ENCODE measurements at places on chromosomes 2 and 18.

GRCh38 chr2:176150584-176151441 is 537 bp upstream of the HOXD4 start:
- DNase-seq: no peak

DNA sequence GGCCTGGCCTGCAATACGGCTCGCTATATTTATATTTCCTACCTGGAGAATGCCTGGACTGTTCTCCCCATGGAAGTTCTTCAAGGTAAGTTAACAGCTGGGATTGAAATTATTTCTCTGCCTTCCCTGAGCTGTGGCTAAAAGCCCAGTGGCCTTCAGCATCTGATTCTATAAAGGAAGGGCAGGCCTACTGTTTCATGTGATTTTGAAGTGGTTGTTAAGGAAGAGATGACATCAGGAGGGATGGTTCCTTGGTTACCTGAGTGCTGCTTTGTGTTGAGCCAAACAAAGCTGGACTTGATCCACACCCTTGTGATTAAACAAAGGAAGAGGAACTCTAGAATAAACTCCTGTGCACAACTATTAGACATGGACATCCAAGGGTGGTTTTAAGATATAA is 61.6 kb downstream of the MFSD6 start:
- DNase-seq: peak; percentile 97

DNA sequence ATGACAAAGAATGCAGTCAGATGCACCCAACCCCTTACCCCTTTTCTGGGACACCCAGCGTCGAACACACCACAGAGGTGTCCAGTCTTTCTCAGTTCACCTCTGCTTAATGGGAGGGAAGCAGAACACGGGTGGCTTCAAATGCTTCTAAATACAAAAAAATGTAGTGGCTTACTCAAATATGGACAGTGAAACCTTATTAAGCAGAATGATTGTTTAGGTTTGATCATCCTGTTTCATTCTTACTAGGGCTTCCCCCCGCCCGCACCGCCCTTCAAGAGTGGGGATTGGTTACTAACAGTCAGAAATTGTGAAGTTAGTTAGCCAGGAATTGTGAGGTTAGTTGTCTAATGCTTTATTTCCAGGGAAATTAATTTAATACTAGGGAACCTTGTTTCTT is 21.6 kb downstream of the ATG16L1 start:
- no peak for DNase-seq

- no peak for DNase-seq
Measured at GRCh38 chr2:102238039-102238756, 51.4 kb downstream of the IL1RL2 start.

GRCh38 chr2:178829299-178829960 is 22.2 kb upstream of the TTN start:
- peak; percentile 37 for DNase-seq

DNA sequence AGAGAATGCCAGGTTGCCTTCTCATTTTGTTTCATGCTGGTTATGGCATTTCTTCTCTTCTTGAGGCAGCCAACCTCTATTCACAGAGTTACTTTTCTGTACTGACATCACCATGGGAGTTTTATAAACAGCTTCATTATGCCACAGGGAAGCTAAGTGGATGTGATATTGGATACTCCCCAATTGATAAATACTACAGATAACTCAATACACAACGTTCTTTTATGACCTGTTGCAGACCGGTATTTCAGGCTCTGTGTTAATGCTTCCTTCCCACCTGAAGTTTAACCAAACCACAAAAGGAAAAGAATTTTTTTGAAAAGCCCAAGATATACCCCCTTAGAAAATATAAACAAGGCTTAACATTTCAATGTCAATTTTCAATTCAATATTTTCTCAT is 258.3 kb upstream of the SOX11 start:
- DNase-seq: peak; percentile 51

GRCh38 chr2:201784563-201784962 is 3.8 kb upstream of the ALS2 start:
- no peak for DNase-seq

DNA sequence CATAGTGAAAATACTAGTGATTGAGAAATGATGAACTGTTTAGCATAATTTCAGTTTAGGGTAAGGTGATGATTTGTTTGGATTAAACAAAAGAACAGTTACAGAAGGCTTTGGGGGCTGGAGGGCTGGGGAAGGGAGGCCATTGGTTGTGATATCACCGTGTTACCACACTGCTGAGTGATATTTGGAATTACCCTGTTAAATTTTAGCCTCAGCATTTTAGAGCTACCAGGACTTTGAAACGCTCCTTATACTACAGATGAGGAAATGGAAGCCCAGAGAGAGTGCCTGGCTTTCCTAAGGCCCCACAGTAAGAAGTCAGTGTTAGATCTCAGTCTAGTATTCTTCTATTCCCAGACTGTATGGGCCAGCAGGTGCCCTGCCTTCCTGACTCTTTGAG is 15.6 kb downstream of the ARHGEF33 start:
- no peak for DNase-seq

GRCh38 chr2:183919167-183919566 is 679.2 kb upstream of the ZNF804A start:
- no peak for DNase-seq

- DNase-seq: no peak
Measured at GRCh38 chr2:186891185-186891621, 42.2 kb upstream of the ZSWIM2 start.

- no peak for DNase-seq
Measured at GRCh38 chr2:239918749-239919148, 106.4 kb downstream of the NDUFA10 start.

DNA sequence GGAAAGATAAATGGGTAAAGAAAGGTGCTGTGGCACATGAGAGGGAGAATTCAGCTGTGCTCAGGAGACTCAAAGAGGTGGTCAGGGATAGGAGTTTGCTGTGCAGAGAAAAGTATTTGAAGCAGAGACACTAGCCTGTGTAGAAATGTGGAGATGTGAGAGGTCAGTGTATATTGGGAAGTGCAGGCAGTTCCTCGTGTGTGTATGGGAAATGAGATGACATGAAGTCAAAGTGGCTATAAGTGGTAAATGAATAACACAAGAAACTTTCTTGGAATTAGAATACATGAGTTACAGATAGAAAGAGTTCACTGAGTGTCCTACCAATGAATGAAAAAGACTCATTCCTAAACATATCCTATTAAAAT is 11.6 kb downstream of the MAP3K20 start:
- no peak for DNase-seq

GRCh38 chr2:76579911-76580310 is 869.2 kb upstream of the GCFC2 start:
- DNase-seq: no peak

DNA sequence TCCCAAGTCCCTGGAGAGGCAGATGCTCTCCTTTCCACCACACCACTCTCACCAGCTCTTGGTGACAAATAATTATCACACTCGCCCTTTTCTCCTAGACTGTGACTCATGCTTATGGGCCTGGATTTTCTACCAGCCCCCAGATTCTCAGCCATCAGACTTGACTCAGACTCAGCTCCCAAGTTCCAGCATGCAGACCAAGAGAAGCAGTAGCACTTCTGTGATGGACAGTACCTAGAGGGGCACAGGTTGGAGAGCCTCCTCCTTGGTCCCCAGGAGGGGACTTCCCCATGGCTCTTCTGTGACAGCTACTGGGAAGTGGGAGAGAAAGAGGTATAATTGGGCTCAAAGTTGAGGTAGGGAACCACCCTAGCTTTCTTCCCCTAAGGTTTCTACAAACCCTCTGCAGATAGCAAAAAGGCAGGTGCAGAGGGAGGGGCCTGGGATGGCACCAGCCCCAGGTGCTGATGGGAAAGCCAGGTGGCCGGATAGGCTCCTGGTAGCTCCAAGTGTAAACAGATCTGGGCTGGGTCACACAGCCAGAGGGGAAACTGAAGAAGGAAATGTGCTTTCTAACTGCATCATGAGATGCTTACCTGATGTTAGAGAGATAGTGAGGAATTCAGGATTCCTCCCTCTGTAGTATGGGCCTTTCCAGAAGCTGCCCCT is 4.1 kb downstream of the TCF23 start:
- peak; percentile 55 for DNase-seq

GRCh38 chr2:95041824-95042442 is 16.4 kb downstream of the MAL start:
- no peak for DNase-seq

DNA sequence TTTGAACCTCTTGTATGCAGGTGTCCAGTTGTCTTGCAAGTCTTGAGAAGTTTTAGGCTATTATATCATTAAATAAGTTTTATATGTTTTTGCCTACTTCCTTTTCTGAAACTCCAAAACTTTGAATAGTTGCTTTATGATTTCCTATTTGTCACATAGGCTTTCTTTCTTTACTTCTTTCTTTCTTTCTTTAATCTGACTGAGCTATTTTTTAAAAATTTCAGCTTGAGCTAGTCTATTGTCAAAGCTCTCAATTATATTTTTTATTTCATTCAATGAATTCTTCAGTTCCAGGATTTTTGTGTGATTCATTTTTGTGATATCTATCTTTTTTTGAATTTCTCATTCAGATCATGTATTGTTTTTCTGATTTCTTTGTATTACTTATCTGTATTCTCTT is 102.1 kb upstream of the TMEM178A start:
- DNase-seq: no peak

- no peak for DNase-seq
Measured at GRCh38 chr2:100840519-100840918, 20.6 kb downstream of the NPAS2 start.

DNA sequence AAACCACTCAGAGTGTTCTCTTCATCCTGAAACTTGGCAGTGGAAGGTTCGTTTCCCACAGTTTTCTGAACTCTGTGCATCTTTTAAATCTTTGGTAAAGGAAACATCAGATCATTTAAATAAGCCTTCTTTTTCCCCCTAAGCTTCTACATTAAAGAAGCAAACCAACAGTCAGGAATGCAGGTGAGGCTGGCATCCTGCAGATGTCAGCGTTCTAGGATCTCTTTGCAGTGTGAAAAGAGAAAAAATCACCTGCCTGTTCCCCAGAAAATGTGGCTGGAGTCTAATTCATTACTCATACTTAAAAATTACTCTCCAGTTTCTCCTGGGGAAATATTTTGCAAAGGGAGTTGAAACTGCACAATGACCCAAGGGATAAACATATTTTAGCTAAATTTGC is 64.5 kb upstream of the ZCCHC2 start:
- DNase-seq: no peak

DNA sequence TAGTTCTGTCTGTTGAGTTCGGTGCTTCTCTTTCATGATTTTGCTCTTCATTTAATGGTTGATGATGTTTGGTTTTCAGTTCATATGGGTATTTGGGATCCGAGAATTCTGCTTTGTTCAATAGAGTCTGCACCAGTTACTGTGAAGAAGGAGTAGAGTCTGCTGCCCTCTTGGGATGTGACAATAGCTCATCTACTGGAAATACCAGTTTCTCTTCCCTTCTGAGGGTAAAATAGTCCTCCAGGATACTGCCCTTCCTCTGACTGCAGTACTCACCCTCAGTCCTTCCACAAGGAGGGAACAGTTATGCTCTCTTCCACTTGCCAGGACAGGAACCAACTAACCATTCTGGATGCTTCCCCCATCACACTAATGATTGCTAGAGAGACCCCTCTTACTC is 12.5 kb upstream of the TNFAIP6 start:
- no peak for DNase-seq

GRCh38 chr2:103132536-103133217 is 370.8 kb downstream of the TMEM182 start:
- no peak for DNase-seq

GRCh38 chr2:234534515-234534914 is 37.6 kb upstream of the ARL4C start:
- DNase-seq: no peak

DNA sequence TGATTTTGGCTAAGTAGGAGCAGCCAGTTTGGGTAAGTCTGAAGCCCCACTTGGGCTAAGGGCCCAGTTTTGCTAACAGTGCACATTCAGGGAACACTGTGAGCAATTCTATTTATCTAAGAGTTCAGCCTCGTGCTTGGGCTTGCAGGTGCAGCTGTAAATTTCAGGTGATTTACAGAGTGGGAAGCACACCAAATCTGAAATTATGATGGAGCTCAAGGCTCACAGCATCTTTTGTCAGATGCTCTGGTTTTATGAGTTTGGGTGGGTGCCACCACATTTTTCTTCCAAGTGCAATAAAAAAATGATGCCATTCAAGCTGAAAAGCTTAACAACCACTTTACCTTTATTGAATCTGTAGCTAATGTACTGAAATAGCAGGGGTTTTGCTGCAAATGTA is 671.2 kb downstream of the LRRTM4 start:
- DNase-seq: peak; percentile 56

DNA sequence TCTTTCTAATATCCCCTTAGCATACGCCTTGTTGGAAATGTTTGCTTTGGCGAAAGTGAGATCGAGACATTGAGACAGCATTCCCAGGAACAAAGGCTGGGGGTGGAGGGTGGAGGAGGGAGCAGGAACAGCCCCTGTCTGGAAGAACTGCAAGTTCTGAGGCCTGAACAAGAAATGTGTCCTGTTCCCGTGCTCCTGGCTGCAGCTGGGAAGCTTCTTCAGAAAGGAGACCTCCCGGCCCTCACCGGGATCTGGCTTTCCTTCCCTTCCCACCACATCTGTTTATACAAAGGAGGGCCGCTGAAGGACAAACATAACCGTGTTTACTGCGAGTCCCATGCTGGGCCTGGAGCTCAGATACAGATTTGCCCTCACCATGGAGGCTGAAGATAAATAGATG is 35.9 kb downstream of the AFF3 start:
- DNase-seq: peak; percentile 74

GRCh38 chr18:48882379-48882778 is 68.4 kb downstream of the SMAD7 start:
- DNase-seq: no peak

DNA sequence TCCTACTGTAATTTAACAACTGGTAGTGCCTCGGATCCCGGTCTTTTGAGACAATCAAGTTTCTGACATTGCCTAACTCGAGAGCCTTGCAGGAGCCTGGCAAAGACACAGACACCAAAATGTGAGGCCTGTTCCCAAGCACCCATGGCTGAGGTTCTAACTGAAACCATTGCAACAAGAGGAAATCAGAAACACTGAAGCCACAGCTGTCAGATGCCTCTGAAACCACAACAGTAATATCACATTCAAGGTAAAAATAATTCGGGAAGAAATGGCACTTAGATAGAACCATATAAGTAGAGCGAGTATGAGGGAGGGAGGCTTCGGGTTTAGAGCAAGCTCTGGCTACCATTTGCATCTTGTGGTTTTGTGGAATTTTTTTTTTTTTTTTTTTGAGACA is 285.9 kb downstream of the FBXO15 start:
- DNase-seq: no peak

DNA sequence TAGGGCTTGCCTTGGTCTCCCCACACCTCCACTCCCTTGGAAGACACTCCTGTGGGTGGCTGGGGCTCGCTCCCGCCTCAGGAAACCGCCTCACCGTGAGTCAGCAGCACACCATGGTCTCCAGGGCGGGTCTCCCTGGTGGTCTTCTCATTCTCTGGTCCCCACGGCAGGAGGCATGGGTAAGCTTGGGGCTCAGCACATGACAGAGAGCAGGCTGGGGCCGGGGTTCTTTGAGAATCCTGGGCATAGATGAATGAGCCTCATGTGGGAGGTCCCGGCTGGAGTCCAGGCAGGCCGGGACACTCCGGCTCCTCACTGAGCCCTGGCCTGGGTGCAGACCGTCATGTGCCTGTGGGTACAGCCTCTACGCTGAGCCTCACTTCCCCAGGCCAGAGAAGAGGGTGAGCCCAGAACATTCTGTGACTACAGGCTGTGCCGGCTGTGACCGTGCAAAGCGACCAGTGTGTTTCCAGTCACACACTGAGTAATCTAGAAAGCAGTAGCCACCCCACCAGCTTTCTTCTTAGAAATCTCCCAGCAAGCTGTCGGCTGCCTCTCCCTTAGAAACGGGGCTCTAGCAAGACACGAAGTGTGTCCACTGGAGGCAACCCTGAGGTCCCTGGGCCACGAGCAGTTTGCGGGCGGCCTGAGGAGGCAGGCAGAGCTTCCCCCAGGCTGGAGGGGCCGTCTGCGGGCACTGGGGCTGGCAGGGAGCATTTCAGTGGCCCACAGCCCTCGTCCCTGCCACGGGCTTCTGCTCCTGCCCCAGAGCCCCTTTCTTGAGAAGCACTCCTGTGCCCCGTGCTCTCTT is 93.1 kb downstream of the RHOB start:
- no peak for DNase-seq
